ENCODE measurements at places on chromosomes 3 and 15. TPM values are rescaled to one million over a fixed set of nuclear protein-coding genes. Genes with fewer than 3 reads are reported as not detected.

GRCh38 chr3:121956363-121956762, 62.2 kb downstream of the SLC15A2 start:
- no peak overlapping the region for H3K4me3 ChIP-seq
- no peaks in the 10 kb centered on the region for H3K36me3 ChIP-seq
- no peaks in the 10 kb centered on the region for H3K4me1 ChIP-seq

- peak overlapping the region; percentile 90 for H3K27ac ChIP-seq
- DNase-seq, result no peak
- H3K27me3 ChIP-seq, result no peaks in the 10 kb centered on the region
- peaks cover 20% of the 10 kb centered on the region for H3K4me1 ChIP-seq
These were observed 722 bp upstream of the CYP8B1 start for GRCh38 chr3:42876401-42876800.

DNA sequence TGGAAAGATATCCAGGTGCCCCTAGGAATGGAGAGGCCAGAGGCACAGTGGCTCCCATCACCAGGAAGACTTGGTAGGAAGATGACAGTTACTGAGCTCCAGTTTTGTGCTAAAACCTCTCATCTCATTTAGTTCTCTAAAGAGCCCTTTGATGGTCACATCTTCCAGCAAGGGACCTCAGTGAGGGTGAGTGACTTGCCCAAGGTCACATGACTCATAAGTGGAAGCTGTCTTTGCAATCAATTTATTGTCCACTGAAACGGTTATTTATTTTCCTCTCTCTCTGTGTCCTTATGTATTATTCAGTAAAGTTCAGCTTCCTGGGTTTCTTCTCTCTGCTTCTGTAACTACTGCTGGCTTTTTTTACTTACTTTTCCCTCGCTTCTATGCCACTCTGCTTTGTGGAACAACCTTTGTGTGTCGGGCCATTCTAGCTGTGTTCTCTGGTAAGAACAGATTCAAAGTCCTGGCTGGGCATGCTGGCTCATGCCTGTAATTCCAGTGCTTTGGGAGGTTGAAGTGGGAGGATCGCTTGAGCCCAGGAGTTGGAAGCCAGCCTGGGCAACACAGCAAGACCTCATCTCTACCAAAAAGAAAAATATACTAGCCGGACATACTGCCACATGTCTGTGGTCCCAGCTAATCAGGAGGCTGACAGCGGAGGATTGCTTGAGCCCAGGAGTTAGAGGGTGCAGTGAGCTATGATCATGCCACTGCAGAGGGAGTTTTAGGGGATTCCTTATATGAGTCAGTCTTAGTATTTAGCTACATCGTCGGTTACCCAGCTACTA, 55.9 kb downstream of the PDIA5 start:
- no peak overlapping the region for H3K27ac ChIP-seq
- no peak overlapping the region for H3K4me3 ChIP-seq
- DNase-seq, result no peak
- no peaks in the 10 kb centered on the region for H3K4me1 ChIP-seq
- H3K27me3 ChIP-seq, result no peaks in the 10 kb centered on the region
- H3K36me3 ChIP-seq, result peaks cover 45% of the 10 kb centered on the region

The GOLGA6L10 gene
- 0.42 TPM for total RNA-seq

GRCh38 chr3:14323401-14324223, 78.8 kb upstream of the SLC6A6 start:
- no peak for DNase-seq
- no peaks in the 10 kb centered on the region for H3K4me1 ChIP-seq
- no peaks in the 10 kb centered on the region for H3K36me3 ChIP-seq
- no peaks in the 10 kb centered on the region for H3K27me3 ChIP-seq

DNA sequence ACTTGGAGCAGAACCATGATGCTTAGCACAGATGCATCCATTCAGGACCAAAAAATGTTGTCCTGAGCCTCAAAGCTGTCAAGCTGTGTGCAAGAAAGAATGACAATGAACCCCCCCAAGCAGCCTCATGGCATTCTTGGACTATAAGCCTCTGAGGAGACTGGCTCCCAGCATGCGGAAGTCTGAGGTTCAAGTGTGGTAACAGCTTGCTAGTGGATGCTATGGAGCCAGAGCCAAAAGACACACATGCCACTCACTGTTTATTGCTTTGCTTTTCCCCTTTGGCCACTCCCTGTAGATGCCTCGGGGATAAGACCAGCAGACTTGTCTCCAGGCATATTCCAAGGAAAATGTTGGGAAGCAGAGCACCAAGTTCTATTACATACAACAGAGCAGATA, 38.2 kb upstream of the SNRK start:
- H3K36me3 ChIP-seq, result no peaks in the 10 kb centered on the region
- DNase-seq, result no peak
- no peak overlapping the region for H3K4me3 ChIP-seq
- H3K27me3 ChIP-seq, result no peaks in the 10 kb centered on the region
- H3K27ac ChIP-seq, result no peak overlapping the region
- no peaks in the 10 kb centered on the region for H3K4me1 ChIP-seq

GRCh38 chr3:166071831-166072230, 234.6 kb upstream of the BCHE start:
- no peak overlapping the region for H3K4me3 ChIP-seq
- H3K36me3 ChIP-seq, result no peaks in the 10 kb centered on the region
- no peak overlapping the region for H3K27ac ChIP-seq
- H3K4me1 ChIP-seq, result no peaks in the 10 kb centered on the region
- DNase-seq, result no peak

The GOLGA6L4 gene
- total RNA-seq, result 0.23 TPM

DNA sequence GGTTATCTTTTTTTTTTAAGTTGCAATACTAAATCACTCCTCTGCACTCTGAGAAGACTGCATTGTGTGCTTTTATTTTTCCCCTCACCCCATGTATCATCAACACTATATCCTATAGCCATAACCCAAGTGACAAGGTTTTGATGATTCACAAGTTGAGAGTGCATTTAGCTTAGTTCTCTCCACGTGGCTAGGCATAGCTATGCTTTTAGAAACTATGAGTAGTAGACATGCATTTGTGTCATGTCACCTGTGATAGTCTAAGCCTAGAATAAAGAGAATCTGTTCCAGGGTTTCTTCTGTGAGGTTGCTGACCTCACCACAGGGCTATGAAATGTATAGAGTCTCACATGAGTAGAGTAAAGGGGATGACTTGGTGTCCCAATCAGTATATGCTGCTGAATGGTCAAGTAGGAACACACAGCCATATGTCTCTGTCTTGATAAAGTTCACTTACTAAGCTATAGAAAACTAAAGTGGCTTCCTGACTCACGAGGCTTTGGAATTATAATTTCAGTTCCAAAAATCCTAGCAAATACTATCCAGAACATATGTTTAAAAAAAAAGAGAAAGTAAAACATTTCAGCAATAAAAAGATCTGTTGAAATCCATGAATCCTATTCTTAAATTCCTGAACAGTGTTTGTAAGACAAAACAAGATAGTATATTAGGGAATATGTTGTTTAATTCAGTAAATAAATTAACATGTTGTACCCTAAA, 206.3 kb downstream of the LSAMP start:
- no peaks in the 10 kb centered on the region for H3K4me1 ChIP-seq
- H3K4me3 ChIP-seq, result no peak overlapping the region
- no peaks in the 10 kb centered on the region for H3K27me3 ChIP-seq
- no peaks in the 10 kb centered on the region for H3K36me3 ChIP-seq
- no peak overlapping the region for H3K27ac ChIP-seq
- DNase-seq, result no peak

GRCh38 chr15:81222007-81222406, 25.3 kb downstream of the IL16 start:
- no peak for DNase-seq
- H3K4me3 ChIP-seq, result no peak overlapping the region
- no peaks in the 10 kb centered on the region for H3K36me3 ChIP-seq
- no peaks in the 10 kb centered on the region for H3K4me1 ChIP-seq

- H3K4me3 ChIP-seq, result no peak overlapping the region
- H3K27ac ChIP-seq, result no peak overlapping the region
- DNase-seq, result no peak
- H3K4me1 ChIP-seq, result no peaks in the 10 kb centered on the region
These were observed 56.6 kb upstream of the SLC25A26 start for GRCh38 chr3:66164155-66164554.

DNA sequence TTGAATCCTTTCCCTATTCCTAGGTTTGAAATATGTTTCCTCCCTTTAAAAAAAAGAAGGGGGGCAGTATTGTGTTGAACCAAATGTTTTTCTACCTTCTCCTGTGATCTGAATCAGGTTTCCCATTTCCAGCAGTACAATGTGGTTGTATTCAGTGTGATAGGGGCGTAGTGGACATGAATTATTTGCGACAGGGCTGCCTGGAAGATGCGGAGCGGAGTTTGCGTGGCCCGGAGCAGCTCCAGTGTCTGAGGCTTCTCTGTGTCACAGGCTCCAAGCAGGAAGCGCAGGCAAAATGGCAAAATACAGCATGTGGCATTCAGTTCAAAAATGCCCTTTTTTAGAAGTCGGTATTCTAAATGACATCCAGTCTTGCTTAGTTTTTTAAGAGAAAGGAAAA, 154.4 kb downstream of the PGPEP1L start:
- peak; percentile 88 for DNase-seq
- no peak overlapping the region for H3K4me3 ChIP-seq
- H3K36me3 ChIP-seq, result no peaks in the 10 kb centered on the region
- H3K27ac ChIP-seq, result peak overlapping the region; percentile 75
- H3K4me1 ChIP-seq, result peaks cover 5% of the 10 kb centered on the region

The DENND4A gene
- total RNA-seq, result 37.3 TPM

Data from liver (tissue), 10 donors.